Stimulated activated CD4-positive, alpha-beta T cell treated with anti-CD3 and anti-CD28 coated beads, Interleukin-2, amount 100 ng/mL, for 24 hours (primary cell): ENCODE measurements at places on chromosomes 3 and 15.

- DNase-seq = no peak
These were observed 16.2 kb downstream of the TIMP4 start for GRCh38 chr3:12142476-12142875.

DNA sequence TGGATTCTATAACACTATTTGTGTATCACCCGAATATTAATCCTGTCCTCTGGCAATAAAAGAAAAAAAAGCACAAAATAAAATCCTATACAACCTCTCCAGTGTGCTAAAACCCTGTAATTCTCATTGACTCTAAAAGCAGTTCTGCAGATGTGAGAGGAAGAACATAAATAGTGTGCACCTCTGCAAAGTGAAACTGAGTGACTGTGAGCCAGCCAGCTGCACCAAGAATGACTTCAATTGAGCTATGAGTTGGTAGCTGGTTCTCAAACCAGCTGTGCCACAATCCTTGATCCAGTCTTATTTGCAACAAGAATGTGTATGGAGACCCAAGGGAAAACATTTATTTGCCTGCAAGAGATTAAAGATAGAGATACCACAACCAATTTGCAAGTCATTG, 31.2 kb upstream of the COL8A1 start:
- no peak for DNase-seq

DNA sequence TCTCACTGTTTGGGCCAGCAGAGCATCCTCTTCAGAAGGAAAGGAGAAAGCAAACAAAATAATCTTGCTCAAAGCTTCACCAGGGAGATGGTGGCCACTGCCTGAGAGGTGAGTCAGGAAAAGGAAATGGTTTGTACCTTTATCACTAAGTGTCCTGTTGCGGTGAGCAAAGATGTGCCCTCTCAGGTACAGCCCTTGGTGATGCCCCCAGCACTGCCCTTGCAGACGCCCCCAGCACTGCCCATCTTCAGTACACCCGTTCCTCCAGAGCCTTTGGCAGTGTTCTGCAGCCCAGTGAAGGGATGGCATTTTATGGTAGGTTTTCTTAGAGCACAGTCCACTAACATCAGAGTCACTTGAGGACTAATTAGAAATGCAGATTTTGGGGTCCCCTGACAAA, 92.3 kb downstream of the ZNF621 start:
- DNase-seq = no peak

DNA sequence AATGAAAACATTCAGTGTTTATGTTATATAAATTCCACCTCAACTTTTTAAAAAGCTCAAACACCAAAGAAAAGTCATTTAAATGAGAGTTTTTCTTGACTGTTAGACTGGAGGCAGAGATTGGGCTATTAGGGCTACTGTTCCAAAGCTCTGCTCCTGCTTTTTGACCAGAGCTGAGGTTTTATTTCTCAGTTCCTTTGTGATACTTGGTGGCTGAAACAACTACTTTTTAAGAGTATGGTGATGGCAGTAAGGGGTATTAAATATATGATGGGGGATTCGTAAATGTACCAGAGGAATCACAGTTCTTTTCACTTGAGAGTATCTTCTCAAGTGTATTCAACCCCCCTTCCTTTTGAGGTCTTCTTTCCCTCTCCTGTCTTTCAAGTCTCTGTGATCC, 186.1 kb upstream of the CGNL1 start:
- DNase-seq = no peak

DNA sequence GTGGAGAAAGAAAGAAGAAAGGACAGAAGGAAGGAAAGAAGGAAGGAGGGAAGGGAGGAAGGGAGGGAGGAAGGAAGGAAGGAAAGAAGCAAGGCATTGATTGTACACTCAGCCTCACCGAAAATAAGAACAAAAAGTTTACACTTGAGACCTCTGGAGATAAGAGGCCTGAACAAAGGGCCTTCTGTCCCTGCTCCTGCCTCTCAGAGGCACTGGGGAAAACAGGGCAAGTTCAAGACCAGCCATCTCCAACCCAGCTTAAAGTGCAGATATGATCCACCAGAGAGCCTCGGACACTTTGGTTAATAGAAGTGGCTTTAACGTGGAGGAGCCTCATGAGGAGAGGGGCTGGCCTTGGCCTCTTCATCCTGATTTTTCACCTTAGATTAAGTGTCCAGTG, 582.9 kb upstream of the PPP2R3A start:
- DNase-seq = no peak

GRCh38 chr3:9397906-9398699, 688 bp downstream of the SETD5 start:
- DNase-seq = peak; percentile 55

DNA sequence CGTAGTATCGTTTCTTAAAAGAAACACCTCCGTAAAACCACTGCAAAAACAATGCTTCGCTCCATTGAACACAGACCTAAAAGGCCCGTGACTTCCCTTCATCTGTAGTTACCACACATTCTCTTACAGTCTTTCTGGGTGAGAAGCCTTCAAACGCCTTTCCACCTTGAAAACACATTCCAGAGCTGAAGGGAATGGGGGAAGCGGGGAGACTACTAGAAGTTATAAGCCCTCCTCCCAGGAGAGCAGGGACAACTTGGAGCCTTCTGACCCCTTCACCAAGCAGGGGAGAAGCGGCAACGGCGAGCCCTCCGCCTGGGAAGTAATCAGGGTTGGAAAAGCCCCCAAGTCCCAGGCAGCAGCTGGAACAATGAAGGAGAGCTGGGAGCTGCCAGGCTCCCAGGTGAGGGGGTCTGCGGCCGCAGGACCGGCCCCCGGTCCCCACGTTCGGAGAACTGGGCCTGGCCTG, 461 bp downstream of the SECISBP2L start:
- DNase-seq = no peak

DNA sequence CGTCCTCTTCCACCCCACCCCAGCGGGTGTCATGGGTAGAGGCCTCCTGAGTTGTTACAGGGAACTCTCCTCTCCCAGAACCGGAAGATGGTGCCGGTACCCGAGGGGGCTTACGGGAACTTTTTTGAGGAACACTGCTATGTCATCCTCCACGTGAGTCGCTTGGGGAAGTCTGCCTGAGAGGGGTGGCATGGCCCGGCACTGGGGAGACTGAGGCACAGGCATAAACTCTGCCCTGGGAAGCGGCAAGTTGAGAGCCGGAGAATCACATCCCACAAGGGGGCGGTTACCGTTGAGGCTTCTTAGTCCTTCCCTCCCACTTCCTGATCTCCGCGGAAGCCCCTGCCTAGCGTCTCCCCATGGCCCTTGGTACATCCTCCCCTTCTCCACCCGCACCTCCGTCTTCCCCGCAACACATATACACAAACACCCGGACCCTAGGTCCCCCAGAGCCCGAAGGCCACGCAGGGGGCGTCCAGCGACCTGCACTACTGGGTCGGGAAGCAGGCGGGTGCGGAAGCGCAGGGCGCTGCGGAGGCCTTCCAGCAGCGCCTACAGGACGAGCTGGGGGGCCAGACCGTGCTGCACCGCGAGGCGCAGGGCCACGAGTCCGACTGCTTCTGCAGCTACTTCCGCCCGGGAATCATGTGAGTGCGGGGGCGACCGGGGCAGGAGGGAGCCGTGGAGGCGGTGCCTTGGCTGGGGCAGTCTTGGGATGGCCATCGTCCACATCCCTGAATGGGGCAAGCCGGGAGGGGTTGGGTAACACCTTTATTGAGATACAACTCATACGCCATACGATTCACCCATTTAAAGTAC, 3.4 kb downstream of the VILL start:
- DNase-seq = peak; percentile 77
